ENCODE measurements at places on chromosomes 2 and 18. TPM values are rescaled to one million over a fixed set of nuclear protein-coding genes. Genes with fewer than 3 reads are reported as not detected.

- DNase-seq: peak; percentile 66
Measured at GRCh38 chr2:100391735-100392515, 25.5 kb downstream of the CHST10 start.

GRCh38 chr2:28369358-28369757, 23.3 kb upstream of the FOSL2 start:
- no peak for DNase-seq

Gene M1AP
- polyA plus RNA-seq: 0.26 TPM

Gene SPATA3
- not detected for polyA plus RNA-seq

- DNase-seq: peak; percentile 75
Measured at GRCh38 chr2:235518322-235519090, 24.7 kb downstream of the AGAP1 start.

DNA sequence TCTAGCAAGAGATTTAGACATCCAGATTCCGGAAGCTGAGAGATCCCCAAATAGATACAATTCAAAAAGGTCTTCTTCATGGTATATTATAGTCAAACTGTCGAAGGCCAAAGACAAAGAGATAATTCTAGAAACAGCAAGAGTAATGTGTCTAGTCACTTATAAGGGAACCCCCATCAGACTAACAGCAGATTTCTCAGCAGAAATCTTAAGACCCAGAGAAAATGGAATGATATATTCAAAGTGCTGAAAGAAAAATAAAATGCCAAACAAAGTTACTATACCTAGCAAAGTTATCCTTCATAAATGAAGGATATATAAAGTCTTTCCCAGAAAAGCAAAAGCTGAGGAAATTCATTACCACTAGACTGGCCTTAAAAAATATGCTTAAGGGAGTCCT, 36.1 kb upstream of the PAX3 start:
- no peak for DNase-seq

GRCh38 chr2:68303033-68303901, 16.5 kb downstream of the CNRIP1 start:
- DNase-seq: no peak

All from spleen (tissue), 13 donors.